Stimulated activated CD8-positive, alpha-beta memory T cell treated with anti-CD3 and anti-CD28 coated beads, Interleukin-7, amount 100 ng/mL, for 1 hour (primary cell): ENCODE measurements at places on chromosomes 6 and 20.

DNA sequence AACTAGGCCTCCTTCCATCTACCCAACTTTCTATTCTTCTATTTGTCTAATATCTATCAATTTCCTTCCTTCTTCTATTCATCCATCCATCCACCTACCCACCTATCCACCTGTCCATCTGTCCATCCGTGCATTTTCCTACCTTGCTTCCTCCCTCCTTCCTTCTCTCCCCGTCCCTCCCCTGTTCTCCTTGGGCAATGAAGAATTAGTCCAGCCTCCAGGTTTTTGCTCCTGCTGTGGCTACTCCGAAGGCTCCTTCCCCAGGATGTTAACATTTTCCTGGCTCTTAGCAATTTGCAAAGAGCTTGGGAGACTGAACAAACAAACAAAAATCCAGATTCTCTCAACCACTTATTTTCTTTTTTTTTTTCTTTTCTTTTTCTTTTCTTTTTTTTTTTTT, 81.6 kb downstream of the KCNB1 start:
- DNase-seq, result no peak

- DNase-seq, result peak; percentile 59
These were observed 60.2 kb downstream of the GCLC start for GRCh38 chr6:53484476-53485280.

- DNase-seq, result no peak
These were observed 161.4 kb downstream of the FOXC1 start for GRCh38 chr6:1770968-1771723.

GRCh38 chr20:23920408-23921325, 41.1 kb upstream of the CST5 start:
- no peak for DNase-seq

DNA sequence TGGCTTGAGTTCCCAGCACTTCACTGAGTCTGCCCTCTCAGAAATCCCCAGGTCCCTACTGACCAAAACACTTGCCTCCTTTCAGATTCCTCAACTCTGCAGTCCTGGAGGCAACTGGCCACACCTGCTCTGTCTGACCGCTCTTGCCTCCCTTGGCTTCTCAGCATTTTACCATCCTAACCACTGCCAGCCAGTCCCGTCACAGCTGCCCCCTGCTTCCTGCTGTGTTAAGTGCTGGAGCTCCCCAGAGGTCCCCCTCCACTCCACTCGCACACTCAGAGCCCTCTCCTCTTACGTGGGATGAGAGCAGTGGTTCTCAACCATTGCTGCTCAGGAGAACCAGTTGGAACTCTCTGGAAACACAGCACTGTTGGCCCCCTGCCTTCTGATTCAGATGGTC, 20.5 kb downstream of the ADAT2 start:
- DNase-seq, result no peak
